HCT116 (cell line): ENCODE measurements at places on chromosomes 3 and 15. TPM values are rescaled to one million over a fixed set of nuclear protein-coding genes. Genes with fewer than 3 reads are reported as not detected.

GRCh38 chr15:32818758-32819447 is 101.1 kb downstream of the GREM1 start:
- no peak for DNase-seq

GRCh38 chr15:95368191-95368590 is 962.3 kb upstream of the NR2F2 start:
- no peak for DNase-seq

- no peak for DNase-seq
Observed at GRCh38 chr3:11390411-11391131, 118.4 kb downstream of the ATG7 start.

- no peak for DNase-seq
Observed at GRCh38 chr15:95761501-95762165, 568.9 kb upstream of the NR2F2 start.

Gene CDHR4
- total RNA-seq: not detected

Gene GOLGA8G
- total RNA-seq: not detected

Gene STRIT1
- total RNA-seq: not detected

Gene EIF3J
- total RNA-seq: 68.6 TPM
